ENCODE measurements at places on chromosomes 4 and X.

GRCh38 chr4:1583859-1584258 is 100.3 kb downstream of the FAM53A start:
- H3K27ac ChIP-seq, result peak overlapping the region; percentile 56
- peaks cover 7% of the 10 kb centered on the region for H3K4me1 ChIP-seq
- no peaks in the 10 kb centered on the region for H3K27me3 ChIP-seq
- H3K4me3 ChIP-seq, result no peak overlapping the region

- no peak overlapping the region for H3K4me3 ChIP-seq
- H3K4me1 ChIP-seq, result peaks cover 18% of the 10 kb centered on the region
- H3K27me3 ChIP-seq, result peaks cover 5% of the 10 kb centered on the region
Measured at GRCh38 chrX:72123471-72124185, 8.1 kb downstream of the RTL5 start.

DNA sequence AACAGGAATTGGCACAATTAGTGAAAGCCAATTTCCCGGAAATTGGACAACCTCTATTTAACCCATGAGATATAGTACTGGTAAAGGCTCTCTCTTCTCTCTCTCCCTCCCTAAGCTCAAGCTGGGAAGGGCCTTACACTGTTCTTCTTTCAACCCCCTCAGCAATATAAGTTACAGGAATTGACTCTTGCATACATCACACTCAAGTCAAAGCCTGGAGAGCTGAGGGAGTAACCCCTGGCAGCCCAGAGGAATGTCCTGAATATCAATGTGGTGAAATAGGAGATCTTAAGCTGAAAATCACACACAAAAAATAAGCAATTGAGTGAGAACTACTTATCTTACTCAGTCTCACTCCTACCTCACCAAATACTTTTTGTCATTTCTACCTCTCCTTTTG is 186.9 kb upstream of the SPOCK3 start:
- no peak overlapping the region for H3K4me3 ChIP-seq
- DNase-seq, result no peak
- no peaks in the 10 kb centered on the region for H3K27me3 ChIP-seq
- H3K36me3 ChIP-seq, result no peaks in the 10 kb centered on the region
- H3K27ac ChIP-seq, result no peak overlapping the region

GRCh38 chrX:10156199-10157031 is at the start of gene CLCN4:
CLCN4 (plus strand) TSS chrX:10156975; CDS start chrX:10185033, 28,058 bp downstream.
- H3K27ac ChIP-seq, result peak within 1 kb of the TSS; percentile 91
- DNase-seq, result peak; percentile 23
- no peaks in the 10 kb centered on the region for H3K27me3 ChIP-seq

- H3K4me1 ChIP-seq, result no peaks in the 10 kb centered on the region
- DNase-seq, result no peak
- H3K27me3 ChIP-seq, result no peaks in the 10 kb centered on the region
- H3K27ac ChIP-seq, result no peak overlapping the region
Measured at GRCh38 chrX:126847143-126847542, 27.6 kb downstream of the PRR32 start.

- H3K27me3 ChIP-seq, result peaks cover 23% of the 10 kb centered on the region
- H3K27ac ChIP-seq, result no peak overlapping the region
- H3K4me1 ChIP-seq, result peaks cover 4% of the 10 kb centered on the region
Measured at GRCh38 chr4:5712517-5712916, 1.5 kb downstream of the EVC start.

GRCh38 chr4:56973336-56973735 is 4.1 kb downstream of the NOA1 start:
- H3K27ac ChIP-seq, result no peak overlapping the region
- H3K36me3 ChIP-seq, result peaks cover 31% of the 10 kb centered on the region
- peaks cover 12% of the 10 kb centered on the region for H3K4me1 ChIP-seq
- no peaks in the 10 kb centered on the region for H3K27me3 ChIP-seq
- no peak overlapping the region for H3K4me3 ChIP-seq
- no peak for DNase-seq

DNA sequence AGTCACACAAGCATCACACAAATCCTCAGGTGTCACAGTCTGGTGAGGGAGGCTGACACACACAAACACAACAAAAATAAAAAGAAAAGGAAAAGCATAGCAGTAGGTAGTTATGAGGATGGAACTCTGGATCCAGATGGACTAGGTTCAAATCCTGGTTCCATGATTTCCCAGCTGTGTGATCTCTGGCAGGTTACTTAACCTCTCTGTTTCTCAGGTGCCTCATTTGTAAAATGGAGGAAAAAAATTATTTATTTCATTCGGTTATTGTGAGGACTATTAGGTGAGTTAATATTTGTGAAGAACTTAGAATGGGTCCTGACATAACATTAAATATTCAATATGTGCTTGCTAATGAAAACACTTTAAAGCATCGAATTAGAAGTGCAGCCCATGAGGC is 19.8 kb downstream of the GAGE1 start:
- no peak overlapping the region for H3K4me3 ChIP-seq
- no peaks in the 10 kb centered on the region for H3K27me3 ChIP-seq
- no peaks in the 10 kb centered on the region for H3K36me3 ChIP-seq
- no peak overlapping the region for H3K27ac ChIP-seq

- H3K4me1 ChIP-seq, result peaks cover 12% of the 10 kb centered on the region
- peak overlapping the region; percentile 96 for H3K27ac ChIP-seq
- peaks cover 3% of the 10 kb centered on the region for H3K27me3 ChIP-seq
- peaks cover 4% of the 10 kb centered on the region for H3K36me3 ChIP-seq
- H3K4me3 ChIP-seq, result peak overlapping the region; percentile 96
Measured at GRCh38 chr4:53376900-53377299, 541 bp upstream of the FIP1L1 start.

DNA sequence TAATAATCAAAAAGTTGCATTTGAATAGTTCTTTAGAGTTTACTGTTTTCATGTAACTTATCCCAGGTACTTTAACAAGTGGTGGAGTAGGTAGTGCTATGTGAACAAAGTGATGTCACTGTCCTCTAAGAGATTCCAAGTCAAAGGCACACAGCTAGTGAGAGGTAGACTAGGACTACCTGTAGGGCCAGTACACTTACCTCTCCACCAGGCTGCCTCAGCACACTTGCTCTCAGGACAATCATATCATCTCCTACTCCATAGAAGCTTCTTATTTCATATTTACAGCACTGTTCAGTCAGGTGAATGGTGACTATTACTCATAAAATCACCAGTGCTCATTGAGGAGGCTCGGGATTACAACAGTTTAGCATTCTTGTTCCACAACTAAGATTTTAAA is 173.0 kb upstream of the EMCN start:
- H3K36me3 ChIP-seq, result no peaks in the 10 kb centered on the region
- peaks cover 2% of the 10 kb centered on the region for H3K27me3 ChIP-seq
- H3K4me1 ChIP-seq, result no peaks in the 10 kb centered on the region
- no peak for DNase-seq
- no peak overlapping the region for H3K27ac ChIP-seq

- no peak overlapping the region for H3K4me3 ChIP-seq
- peaks cover 2% of the 10 kb centered on the region for H3K4me1 ChIP-seq
- H3K27ac ChIP-seq, result no peak overlapping the region
- no peaks in the 10 kb centered on the region for H3K36me3 ChIP-seq
- H3K27me3 ChIP-seq, result peaks cover 5% of the 10 kb centered on the region
- no peak for DNase-seq
Measured at GRCh38 chrX:106921637-106922036, 1.4 kb downstream of the CLDN2 start.

DNA sequence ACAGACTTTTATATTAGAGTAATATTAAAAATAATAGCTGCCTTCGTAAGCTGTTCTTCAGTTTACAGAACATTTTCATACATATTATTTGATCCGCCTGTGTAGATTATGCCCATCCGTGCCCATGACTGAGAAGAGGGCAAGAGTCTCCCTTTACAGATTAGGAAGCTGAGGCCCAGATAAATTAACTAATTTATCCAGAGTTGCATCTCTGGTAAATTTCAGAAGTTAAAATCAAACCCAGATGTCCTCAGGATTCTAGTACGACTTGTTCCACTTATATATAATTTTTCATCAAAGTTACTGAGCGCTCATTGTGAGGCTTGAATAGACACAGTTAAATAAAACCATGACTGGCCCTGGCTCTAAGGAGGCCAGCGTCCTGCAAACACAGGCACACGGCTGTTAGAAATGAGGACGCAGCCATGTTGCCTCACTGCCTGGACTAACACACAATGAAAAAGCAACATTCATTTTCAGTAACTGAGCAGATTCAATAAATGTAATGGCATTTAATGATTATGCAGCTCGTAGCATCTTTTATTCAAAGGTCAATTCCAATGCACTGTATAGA is 148.0 kb downstream of the TENM3 start:
- no peaks in the 10 kb centered on the region for H3K4me1 ChIP-seq
- H3K27me3 ChIP-seq, result peaks cover 3% of the 10 kb centered on the region
- no peak overlapping the region for H3K4me3 ChIP-seq

DNA sequence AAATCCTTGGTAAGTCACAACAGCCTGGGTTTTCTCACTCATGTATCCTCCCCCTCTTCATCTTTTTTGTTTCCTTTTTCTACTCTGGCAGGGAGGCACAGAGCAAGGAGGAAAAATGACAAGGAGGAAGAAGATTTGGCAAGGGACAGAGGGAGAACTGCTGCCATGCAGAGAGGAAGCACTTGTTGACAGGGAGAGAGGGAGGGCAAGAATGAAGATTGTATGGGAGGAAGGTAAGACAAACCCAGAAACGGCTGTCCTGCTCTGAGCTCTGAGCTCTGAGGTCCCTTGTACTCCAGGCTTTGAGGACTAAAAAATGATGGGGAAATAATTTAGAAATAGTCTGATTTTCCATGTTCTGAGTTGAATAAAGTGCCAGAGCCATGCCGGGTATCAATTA is 123.9 kb downstream of the DCHS2 start:
- H3K4me1 ChIP-seq, result peaks cover 3% of the 10 kb centered on the region
- peaks cover 3% of the 10 kb centered on the region for H3K36me3 ChIP-seq
- DNase-seq, result no peak
- no peak overlapping the region for H3K27ac ChIP-seq
- peaks cover 6% of the 10 kb centered on the region for H3K27me3 ChIP-seq

- no peak overlapping the region for H3K4me3 ChIP-seq
- no peaks in the 10 kb centered on the region for H3K36me3 ChIP-seq
- no peak for DNase-seq
- no peak overlapping the region for H3K27ac ChIP-seq
Measured at GRCh38 chr4:23884741-23885140, 5.1 kb downstream of the PPARGC1A start.

- H3K27me3 ChIP-seq, result no peaks in the 10 kb centered on the region
- H3K4me3 ChIP-seq, result no peak overlapping the region
- H3K4me1 ChIP-seq, result peaks cover 11% of the 10 kb centered on the region
- H3K36me3 ChIP-seq, result no peaks in the 10 kb centered on the region
- peak overlapping the region; percentile 28 for H3K27ac ChIP-seq
- DNase-seq, result no peak
Measured at GRCh38 chrX:112677167-112677566, 2.6 kb downstream of the LHFPL1 start.

- no peaks in the 10 kb centered on the region for H3K27me3 ChIP-seq
- H3K36me3 ChIP-seq, result peaks cover 19% of the 10 kb centered on the region
- peaks cover 6% of the 10 kb centered on the region for H3K4me1 ChIP-seq
- H3K4me3 ChIP-seq, result no peak overlapping the region
- no peak overlapping the region for H3K27ac ChIP-seq
- no peak for DNase-seq
Measured at GRCh38 chr4:37938208-37938607, 22.0 kb upstream of the PTTG2 start.

GRCh38 chr4:8115203-8115520 is 43.5 kb downstream of the ABLIM2 start:
- H3K27ac ChIP-seq, result no peak overlapping the region
- no peak overlapping the region for H3K4me3 ChIP-seq
- DNase-seq, result no peak
- peaks cover 5% of the 10 kb centered on the region for H3K4me1 ChIP-seq
- H3K36me3 ChIP-seq, result no peaks in the 10 kb centered on the region
- H3K27me3 ChIP-seq, result peaks cover 6% of the 10 kb centered on the region

DNA sequence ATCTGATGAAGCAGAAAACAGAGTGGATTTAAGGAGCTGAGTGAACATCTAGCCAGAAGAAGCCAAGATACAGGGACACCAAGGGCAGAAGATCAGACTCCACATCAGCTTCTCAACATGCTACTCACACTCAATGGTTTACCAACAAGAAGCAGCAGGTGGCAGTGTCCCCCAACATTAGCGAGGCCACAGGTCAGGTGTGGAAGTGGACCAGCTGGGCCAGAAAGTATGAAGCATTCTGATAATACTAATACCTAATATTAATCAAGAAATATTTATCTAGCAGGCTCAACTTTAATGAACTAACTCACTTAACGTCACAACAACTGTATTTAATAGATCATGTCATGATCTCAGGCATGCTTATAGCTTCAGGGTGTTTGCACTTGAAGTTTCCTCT is 73.4 kb upstream of the TTC29 start:
- H3K4me1 ChIP-seq, result no peaks in the 10 kb centered on the region
- no peak overlapping the region for H3K27ac ChIP-seq
- no peak overlapping the region for H3K4me3 ChIP-seq
- H3K27me3 ChIP-seq, result peaks cover 4% of the 10 kb centered on the region
- DNase-seq, result peak; percentile 50

- no peaks in the 10 kb centered on the region for H3K27me3 ChIP-seq
- peaks cover 28% of the 10 kb centered on the region for H3K4me1 ChIP-seq
- H3K4me3 ChIP-seq, result no peak overlapping the region
- H3K27ac ChIP-seq, result peak overlapping the region; percentile 6
- DNase-seq, result no peak
Measured at GRCh38 chrX:110012818-110013485, 10.0 kb downstream of the TMEM164 start.

GRCh38 chr4:5050520-5051277 is 581 bp upstream of the STK32B start:
- no peak for DNase-seq
- H3K36me3 ChIP-seq, result no peaks in the 10 kb centered on the region
- peaks cover 21% of the 10 kb centered on the region for H3K27me3 ChIP-seq

DNA sequence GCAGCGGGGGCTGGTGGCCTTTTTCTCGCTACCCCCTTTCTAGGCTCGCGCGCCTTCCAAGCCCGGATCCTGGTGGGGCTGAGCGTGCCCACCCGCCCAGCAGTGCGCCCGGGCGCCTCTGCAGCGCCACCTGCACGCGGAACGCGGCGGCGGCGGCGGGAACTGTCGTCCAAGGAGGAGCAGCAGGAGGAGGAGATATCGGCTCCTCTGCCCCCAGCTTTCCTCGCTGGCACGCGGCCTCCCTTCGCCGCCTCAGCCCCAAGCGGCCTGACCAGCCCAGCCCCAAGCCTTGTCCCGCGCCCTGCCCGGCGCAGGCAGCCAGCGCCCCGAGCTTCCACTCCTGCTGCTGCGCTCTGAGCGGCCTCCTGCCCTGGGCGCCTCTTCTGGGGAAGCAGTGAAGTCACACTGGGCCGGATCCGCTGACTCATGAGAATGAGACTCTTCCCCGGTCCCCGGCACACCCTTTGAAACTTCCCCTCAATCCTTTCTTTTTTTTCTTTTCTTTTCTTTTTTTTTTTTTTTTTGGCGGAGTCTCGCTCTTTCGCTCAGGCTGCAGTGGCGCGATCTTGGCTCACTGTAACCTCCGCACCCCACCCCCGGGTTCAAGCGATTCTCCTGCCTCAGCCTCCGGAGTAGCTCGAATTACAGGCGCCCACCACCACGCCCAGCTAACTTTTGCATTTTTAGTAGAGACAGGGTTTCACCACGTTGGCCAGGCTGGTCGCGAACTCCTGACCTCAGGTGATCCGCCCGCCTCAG is 10.6 kb upstream of the ELF4 start:
- H3K36me3 ChIP-seq, result peaks cover 3% of the 10 kb centered on the region
- no peaks in the 10 kb centered on the region for H3K27me3 ChIP-seq
- peaks cover 12% of the 10 kb centered on the region for H3K4me1 ChIP-seq
- peak; percentile 55 for DNase-seq
- peak overlapping the region; percentile 75 for H3K4me3 ChIP-seq

GRCh38 chr4:20678400-20678799 is 21.9 kb upstream of the PACRGL start:
- H3K27me3 ChIP-seq, result peaks cover 12% of the 10 kb centered on the region
- H3K4me1 ChIP-seq, result no peaks in the 10 kb centered on the region
- no peaks in the 10 kb centered on the region for H3K36me3 ChIP-seq
- no peak overlapping the region for H3K4me3 ChIP-seq

- H3K4me3 ChIP-seq, result no peak overlapping the region
- no peak overlapping the region for H3K27ac ChIP-seq
- H3K27me3 ChIP-seq, result no peaks in the 10 kb centered on the region
- no peaks in the 10 kb centered on the region for H3K36me3 ChIP-seq
Measured at GRCh38 chr4:87213421-87214075, 6.9 kb downstream of the KLHL8 start.
